ENCODE measurements at places on chromosomes 4 and X.

DNA sequence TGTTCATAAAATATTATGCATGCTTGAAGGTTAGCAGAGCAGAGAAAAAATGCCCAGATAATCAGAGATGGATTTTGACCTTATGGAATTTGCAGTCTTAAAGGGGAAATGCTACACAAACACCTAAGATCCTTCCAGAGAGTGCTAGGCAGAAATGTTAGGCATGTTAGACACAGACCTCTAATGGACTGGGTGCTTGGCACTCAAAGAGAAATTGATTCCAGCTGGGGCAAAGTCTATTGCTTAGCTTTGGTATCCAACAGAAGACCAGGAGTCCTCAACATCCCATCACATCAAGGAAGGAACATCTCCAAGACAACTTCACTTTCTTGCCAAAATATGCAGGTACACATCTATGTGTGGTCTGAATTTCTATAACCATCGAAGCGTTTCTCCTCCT is 32.2 kb upstream of the PPARGC1A start:
- DNase-seq = no peak

GRCh38 chr4:185730387-185730786 is 81.6 kb downstream of the SORBS2 start:
- DNase-seq = no peak

DNA sequence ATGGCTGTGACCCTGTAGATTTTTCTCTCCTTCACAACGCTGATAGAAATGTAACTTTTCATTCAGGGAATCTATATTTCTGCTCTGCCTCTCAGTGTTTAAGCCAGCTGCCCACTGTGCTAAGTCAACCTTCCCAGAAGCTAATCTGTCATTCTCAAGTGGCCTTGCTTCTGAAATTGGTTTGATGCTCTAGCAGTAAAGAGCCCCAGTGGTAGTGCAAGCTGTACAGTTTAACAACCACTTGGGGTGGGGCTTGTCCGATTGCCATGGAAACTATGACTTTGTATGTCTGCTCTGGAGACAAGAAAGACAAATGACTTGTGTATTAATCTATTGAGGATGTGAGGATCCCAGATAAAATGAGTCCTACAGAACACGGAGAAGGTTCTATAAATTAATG is 620.9 kb upstream of the GALNT7 start:
- no peak for DNase-seq

DNA sequence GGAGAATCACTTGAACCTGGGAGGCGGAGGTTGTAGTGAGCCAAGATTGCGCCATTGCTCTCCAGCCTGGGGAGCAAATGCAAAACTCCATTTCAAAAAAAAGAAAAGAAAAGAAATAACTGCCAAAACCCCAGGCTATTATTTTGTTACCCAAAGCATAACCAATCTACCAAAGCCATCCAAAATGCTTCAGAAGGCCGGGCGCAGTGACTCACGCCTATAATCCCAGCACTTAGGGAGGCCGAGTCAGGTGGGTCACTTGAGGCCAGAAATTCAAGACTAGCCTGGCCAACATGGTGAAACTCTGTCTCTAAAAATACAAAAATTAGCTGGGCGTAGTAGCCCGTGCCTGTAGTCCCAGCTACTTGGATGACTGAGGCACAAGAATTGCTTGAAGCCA is 49.8 kb downstream of the SMIM31 start:
- no peak for DNase-seq
